Cardiac muscle cell (in vitro differentiated cells and primary cell): ENCODE measurements at places on chromosomes 13 and 19. TPM values are rescaled to one million over a fixed set of nuclear protein-coding genes. Genes with fewer than 3 reads are reported as not detected.

CALR3 gene
- not detected in 2 replicates for total RNA-seq

CRX gene
- total RNA-seq, result 0.11 and 0.15 TPM in 2 replicates

ZNF296 gene
- 0.85 and 3.4 TPM in 2 replicates for total RNA-seq

SYDE1 gene
- 26.1 and 48.3 TPM in 2 replicates for total RNA-seq

ZNF550 gene
- 42.6 and 62.4 TPM in 2 replicates for total RNA-seq

CEACAM20 gene
- total RNA-seq, result not detected in 2 replicates

NFIX gene
- 0.46 TPM in 1 of 2 replicates, not detected in the other for total RNA-seq

PEAK3 gene
- total RNA-seq, result 0.48 TPM in 1 of 2 replicates, not detected in the other

C19orf44 gene
- 5.8 and 9.2 TPM in 2 replicates for total RNA-seq

CHAF1A gene
- total RNA-seq, result 15.3 and 20.0 TPM in 2 replicates

IL11 gene
- total RNA-seq, result 0.12 and 0.49 TPM in 2 replicates

CTXN1 gene
- total RNA-seq, result 22.8 and 60.1 TPM in 2 replicates

SELENOV gene
- 2.0 and 4.3 TPM in 2 replicates for total RNA-seq

DNA sequence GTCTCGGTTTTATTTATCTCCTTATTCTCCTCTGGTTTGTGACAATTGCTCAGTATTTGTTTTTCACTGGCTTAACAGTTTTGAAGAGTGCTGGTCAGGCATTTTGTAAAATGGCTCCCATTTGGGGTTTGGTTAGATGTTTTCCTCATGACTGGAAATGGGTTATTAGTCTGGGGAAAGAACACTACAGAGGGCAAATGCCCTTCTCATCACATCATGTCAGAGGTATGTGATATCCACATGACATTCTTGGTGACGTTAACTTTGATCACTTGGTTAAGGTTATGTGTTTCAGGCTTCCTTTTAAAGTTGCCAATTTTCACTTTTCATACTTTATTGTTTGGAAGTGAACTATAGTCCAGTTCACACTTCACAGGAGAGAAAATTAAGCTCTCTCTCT lies 74.8 kb upstream of the KLHL1 start:
- no peak for DNase-seq

DNA sequence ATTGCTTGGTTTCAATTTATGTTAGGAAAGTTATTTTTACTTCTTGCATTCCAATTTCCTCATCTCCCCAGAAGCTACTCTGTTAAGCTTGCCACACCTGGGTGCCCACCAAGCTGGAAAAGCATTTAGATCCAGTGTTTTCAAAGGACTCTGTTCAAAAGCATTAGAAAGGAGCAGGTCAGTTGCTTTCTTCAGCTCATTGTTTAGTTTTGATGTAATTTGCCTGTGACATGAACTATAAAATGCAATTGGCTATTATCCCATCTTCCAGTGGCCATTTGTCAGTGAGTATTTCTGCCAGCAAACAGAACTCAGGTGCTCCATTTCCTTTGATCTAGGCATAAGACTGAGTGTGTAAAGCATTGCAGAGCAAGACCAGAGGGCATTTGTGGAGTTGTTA lies 46.7 kb upstream of the RNF113B start:
- no peak for DNase-seq

GRCh38 chr19:47111006-47111621 lies 2.5 kb downstream of the ZC3H4 start:
- no peak for DNase-seq

GRCh38 chr13:105319875-105320274 lies 1215.6 kb downstream of the EFNB2 start:
- no peak for DNase-seq

- DNase-seq, result peak; percentile 61
These were observed 64.2 kb downstream of the LNX2 start for GRCh38 chr13:27556109-27556508.

- DNase-seq, result no peak
These were observed 4.8 kb downstream of the SGCG start for GRCh38 chr13:23185542-23185941.

DNA sequence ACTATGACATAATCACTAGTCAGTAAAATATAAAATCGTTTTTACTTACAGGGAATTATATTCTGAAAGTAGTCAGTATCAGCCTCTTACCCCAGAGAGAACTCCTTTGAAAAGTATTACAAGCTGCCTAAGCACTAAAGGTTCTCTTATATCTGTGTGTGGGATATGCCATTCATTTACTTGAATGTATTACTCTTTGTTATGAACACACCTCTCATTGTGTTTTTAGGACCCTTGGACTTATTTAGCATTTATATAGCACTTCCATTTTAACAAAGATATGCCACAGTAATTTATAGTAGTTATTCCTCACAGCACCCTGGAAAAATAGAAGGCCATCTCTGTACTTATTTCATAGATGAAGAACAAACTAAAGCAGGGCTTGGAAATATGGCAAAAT lies 1178.0 kb downstream of the OLFM4 start:
- DNase-seq, result no peak

DNA sequence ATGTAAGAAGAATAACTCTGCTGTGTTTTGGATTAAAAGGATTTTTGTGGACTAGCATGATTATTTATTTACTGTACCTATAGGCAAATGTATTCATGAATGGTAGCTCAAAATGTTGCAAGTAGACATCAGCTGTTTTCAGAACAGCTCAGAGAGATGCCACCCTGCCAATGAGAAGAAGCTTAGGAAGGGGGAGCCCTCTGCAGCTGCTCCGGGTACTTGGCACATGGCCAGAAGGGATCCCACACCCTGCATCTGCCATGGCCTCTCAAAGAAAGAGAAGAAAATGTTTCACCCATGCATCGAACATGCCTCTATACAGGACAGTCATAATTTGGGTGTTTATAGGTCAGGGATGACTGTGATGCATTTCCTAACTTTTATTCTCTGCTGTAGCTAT lies 30.5 kb upstream of the MBNL2 start:
- no peak for DNase-seq

- peak; percentile 88 for DNase-seq
These were observed 350.6 kb downstream of the LIG4 start for GRCh38 chr13:107864543-107865317.

- DNase-seq, result no peak
These were observed 12.1 kb downstream of the WTIP start for GRCh38 chr19:34493649-34494044.

DNA sequence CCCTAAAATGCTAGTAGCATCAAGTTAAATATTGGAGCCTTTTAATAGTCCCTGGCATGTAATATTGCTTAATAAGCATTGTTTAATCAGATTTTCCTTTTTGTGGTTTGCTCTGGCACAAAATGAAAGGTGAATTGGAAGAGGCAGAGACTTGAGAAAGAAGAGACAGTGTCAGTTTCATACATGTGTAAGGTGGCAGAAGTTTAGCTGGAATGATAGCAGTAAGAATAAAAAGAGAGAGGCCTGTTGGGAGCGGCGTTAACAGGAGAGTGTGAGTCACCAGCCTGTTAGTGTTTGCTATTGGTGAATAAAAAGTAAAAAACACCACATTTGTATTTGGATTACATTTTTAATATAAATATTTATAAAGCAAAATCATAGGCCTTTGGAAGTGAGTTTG lies 145.3 kb downstream of the PDS5B start:
- peak; percentile 23 for DNase-seq

DNA sequence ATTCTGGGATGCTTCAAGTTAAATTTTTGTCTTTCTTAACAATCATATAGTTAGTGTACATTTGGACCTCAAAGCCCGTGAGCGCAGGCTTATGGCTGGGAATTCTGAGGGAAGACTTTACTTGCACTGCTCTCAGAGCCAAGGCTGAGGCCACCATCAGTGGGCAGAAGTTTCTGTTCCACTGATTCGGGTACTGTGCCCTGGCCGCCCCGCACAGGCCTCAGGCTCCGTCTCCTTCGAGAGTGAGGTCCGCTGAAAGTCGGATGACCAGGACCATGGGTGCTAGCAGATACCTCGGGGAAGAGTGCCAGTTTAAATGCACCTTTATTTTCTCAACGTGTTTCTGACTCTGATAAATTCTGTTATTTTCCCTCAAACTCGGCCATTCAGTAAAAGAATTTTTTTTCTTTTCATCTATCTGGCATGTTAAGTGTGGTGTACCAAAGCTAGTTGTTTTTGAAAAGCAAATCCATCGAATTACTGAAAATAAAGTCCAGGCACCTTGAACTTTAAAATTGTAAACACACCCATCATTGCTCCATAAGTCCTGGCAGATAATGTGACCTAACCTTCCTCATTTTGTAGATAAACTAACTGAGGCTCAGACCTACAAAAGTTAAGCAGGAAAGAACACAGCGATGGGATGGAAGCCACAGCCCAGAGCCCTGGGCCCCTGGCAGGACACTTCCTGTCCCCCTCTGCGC lies 126.7 kb downstream of the SOX1 start:
- no peak for DNase-seq

DNA sequence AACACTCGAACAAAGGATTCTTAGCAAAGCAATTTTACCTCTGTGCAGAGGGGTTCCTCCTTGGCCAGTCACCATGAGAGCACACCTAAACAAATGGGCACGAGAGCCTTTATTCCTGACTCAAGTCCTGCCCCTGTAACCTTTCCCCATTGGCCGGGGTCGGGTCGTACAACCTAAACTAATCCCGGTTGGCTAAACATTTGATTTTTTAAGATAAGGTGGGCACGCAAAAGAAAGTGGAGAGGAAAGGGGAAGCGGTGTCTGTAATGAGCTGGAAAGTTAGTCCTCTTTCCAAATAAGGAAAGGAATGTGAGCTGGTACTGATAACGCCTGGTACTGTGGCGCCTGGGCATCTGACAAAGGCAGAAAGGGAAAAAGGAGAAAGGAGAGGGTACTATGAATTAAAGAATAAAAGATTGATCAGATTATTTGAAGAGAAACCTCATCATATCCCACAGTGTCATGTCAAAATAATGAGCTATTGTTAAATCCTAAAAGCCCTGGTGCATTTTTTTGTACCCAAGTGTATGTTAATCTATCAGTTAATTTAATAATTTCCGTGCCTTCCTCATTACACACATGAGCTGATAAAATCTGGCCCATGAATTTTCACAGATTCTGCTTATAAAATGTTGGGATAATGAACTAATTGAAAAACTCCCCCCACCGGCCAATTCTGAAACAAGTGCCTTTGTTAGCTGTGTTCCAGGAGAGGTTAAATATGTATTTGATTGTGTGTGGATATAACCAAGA lies 335.7 kb downstream of the RFC3 start:
- peak; percentile 30 for DNase-seq

GRCh38 chr19:46696052-46696451 lies 20.9 kb downstream of the PRKD2 start:
- DNase-seq, result no peak

- DNase-seq, result peak; percentile 83
These were observed 26.5 kb downstream of the MAN2B1 start for GRCh38 chr19:12639901-12640613.

DNA sequence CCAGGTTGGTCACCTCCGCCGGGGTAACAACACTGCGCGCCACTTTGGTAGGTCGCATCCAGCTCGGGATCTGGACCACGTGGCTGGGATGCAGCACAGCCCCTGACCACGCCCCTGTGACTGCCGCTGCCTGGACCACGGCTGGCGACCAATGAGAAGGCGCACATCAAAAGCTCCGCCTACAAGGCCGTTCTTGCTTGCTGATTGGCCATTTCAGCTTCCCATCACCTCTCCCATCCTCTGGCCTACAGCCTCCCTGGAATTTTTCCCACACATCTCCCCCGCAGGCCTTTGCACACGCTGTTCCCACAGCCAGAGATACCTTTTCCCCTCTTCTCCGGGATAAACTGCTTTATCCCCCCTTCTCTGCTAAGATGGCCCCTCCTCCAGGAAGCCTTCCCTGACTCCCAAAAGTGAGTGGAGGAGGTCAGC lies 12.5 kb upstream of the MAP1S start:
- DNase-seq, result peak; percentile 26

DNA sequence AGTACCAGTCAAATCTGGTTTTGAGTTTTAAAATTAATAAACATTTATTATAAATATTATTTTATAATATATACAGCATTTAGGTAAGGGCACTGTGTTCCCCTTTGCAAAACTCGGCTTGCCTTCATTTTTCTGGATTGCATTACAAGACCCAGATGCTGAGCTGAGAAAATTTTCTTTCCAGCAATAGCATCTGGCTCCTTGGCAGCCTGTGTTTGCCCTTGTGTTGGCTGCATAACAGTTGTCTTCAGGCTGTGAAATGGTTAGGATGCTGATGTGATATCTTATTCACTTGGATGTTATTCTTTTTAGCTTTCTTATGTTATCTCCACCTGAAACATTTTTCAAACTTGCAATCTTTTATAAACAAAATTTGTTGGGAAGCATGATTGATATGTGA lies 784.4 kb downstream of the DACH1 start:
- no peak for DNase-seq

DNA sequence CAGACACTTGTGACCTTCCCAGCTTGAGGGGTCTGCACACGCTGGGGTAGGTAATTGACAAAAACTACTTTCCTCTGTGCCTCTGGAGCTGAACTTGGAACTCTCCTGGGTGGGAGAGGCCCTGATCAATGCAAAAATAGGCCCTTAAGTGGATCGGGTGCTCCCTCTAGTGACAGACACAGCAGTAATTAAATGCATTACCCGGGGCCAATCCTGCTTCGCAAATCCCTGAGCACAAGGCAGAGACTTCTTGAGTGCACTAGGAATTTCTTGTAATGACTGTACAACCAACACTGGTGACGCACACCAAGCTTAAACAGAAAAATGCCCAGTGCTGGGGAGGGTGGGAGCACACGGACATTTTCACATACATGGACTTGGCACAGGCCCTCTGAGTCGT lies 10.6 kb upstream of the UBE2S start:
- DNase-seq, result peak; percentile 85

GRCh38 chr13:96229356-96229755 lies 139.4 kb downstream of the HS6ST3 start:
- peak; percentile 11 for DNase-seq

GRCh38 chr13:75365724-75366173 lies 116.2 kb downstream of the TBC1D4 start:
- DNase-seq, result no peak

GRCh38 chr19:41264581-41265394 lies 616 bp downstream of the HNRNPUL1 start:
- peak; percentile 50 for DNase-seq

- peak; percentile 90 for DNase-seq
These were observed 100.6 kb upstream of the PABPC3 start for GRCh38 chr13:24995225-24995804.

DNA sequence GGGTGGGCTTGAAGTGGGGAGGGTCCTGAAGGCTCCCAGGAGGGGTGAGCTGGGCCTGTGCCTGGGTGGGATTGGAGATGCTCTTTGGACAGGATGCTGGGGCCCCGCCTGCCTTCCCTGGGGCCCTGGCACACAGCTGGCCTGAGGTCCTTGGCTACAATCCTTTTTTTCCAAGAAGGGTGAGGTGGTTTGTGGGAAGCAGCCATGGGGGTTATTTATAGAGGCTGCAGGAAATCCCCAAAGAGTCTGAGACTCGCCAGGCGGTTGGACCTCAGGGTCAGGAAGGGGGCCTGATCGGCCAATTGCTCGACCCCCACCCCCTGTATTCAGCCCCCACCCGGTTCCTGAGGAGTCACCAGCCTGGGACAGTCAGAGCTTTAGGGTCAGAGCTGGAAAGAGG lies 10.0 kb downstream of the GTPBP3 start:
- DNase-seq, result peak; percentile 43

GRCh38 chr13:101785858-101786257 lies 333.4 kb downstream of the ITGBL1 start:
- no peak for DNase-seq

GRCh38 chr13:77991003-77991402 lies 72.4 kb upstream of the EDNRB start:
- DNase-seq, result no peak

- DNase-seq, result no peak
These were observed 294.2 kb downstream of the PCDH17 start for GRCh38 chr13:57925751-57926150.
